ENCODE measurements at places on chromosomes 13 and 19. TPM values are rescaled to one million over a fixed set of nuclear protein-coding genes. Genes with fewer than 3 reads are reported as not detected.

GRCh38 chr13:63605403-63605802 lies 2189.8 kb upstream of the PCDH20 start:
- no peaks in the 10 kb centered on the region for H3K27me3 ChIP-seq
- no peaks in the 10 kb centered on the region for H3K36me3 ChIP-seq
- no peak overlapping the region for H3K4me3 ChIP-seq
- H3K4me1 ChIP-seq: no peaks in the 10 kb centered on the region
- DNase-seq: no peak

- H3K36me3 ChIP-seq: no peaks in the 10 kb centered on the region
- no peaks in the 10 kb centered on the region for H3K27me3 ChIP-seq
- no peaks in the 10 kb centered on the region for H3K4me1 ChIP-seq
- H3K4me3 ChIP-seq: no peak overlapping the region
- no peak overlapping the region for H3K27ac ChIP-seq
Measured at GRCh38 chr13:72556945-72557344, 170.5 kb downstream of the MZT1 start.

DNA sequence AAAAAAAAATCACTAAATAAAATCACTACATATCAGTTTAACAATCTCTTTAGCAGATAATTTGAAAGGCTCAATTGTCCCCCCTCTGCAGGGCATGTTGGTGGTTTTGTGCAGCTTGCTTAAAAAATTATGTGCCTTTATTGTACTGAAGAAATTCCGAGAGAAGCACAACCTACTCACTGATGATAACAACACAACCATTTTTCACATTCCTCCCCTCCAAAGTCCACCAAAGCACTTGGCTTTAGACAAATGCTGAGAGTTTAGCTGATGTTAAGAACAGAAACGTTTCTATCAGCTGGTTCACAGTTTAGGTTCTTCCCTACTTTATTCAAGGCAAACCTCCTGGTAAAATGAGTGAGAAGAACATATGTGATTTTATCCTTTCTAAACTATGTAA lies 923 bp downstream of the DOCK9 start:
- H3K36me3 ChIP-seq: no peaks in the 10 kb centered on the region
- H3K27me3 ChIP-seq: no peaks in the 10 kb centered on the region
- H3K27ac ChIP-seq: no peak overlapping the region
- peaks cover 2% of the 10 kb centered on the region for H3K4me1 ChIP-seq
- H3K4me3 ChIP-seq: peak overlapping the region; percentile 32
- DNase-seq: no peak

DNA sequence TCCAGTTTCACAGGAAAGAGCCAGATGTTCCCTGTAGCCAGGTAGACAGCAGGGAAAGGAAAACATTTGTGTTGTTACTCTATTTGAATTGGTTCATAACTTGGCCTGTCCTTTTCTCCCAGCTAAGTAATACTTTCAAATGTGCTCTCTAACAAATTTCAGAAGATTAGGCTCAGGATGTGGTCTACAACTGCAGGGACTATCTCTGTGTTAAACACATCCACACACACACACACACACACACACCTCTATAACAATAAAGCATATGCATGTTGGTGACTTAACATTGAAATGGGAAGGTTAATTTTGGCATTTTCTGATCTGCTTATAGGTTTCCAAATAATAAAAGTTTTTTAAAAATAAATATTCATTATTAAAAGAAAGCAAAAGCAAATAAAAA lies 316.0 kb upstream of the ARGLU1 start:
- DNase-seq: no peak
- no peaks in the 10 kb centered on the region for H3K27me3 ChIP-seq
- peaks cover 3% of the 10 kb centered on the region for H3K4me1 ChIP-seq
- no peak overlapping the region for H3K27ac ChIP-seq
- no peaks in the 10 kb centered on the region for H3K36me3 ChIP-seq

DNA sequence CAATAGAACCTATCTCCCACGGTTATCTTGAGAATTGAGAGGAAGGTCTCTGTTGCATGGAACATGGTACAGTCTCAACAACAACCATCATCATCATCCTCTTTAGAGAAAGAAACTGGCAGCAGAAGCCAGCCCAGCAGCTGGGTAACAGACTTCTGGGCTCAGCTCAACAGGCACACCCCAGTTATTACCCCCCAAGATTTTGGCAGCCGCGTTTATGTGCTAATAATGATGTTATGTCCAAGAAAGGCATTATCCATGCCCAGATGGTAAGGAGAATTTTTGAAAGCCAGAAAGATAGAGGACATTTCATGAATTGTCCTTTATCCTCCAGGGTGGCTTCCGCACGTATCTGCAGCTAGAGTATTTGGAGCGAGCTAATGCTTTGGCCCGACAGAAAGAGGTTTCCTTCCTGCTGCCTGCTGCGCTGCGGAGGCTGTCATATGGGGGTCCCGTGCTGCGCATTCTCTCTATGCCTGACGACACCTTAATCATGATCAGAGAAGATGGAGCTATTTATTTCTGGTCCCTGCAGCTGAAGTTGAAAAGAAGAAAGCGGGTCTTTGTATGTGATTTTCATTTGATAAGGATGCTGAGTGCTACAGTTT lies 89.9 kb downstream of the TEX26 start:
- no peaks in the 10 kb centered on the region for H3K36me3 ChIP-seq
- H3K27ac ChIP-seq: no peak overlapping the region
- no peaks in the 10 kb centered on the region for H3K27me3 ChIP-seq
- H3K4me1 ChIP-seq: no peaks in the 10 kb centered on the region
- no peak overlapping the region for H3K4me3 ChIP-seq

- H3K4me1 ChIP-seq: peaks cover 9% of the 10 kb centered on the region
- peak; percentile 64 for DNase-seq
- no peaks in the 10 kb centered on the region for H3K27me3 ChIP-seq
- H3K36me3 ChIP-seq: no peaks in the 10 kb centered on the region
Measured at GRCh38 chr19:16355293-16356043, 30.8 kb downstream of the KLF2 start.

DNA sequence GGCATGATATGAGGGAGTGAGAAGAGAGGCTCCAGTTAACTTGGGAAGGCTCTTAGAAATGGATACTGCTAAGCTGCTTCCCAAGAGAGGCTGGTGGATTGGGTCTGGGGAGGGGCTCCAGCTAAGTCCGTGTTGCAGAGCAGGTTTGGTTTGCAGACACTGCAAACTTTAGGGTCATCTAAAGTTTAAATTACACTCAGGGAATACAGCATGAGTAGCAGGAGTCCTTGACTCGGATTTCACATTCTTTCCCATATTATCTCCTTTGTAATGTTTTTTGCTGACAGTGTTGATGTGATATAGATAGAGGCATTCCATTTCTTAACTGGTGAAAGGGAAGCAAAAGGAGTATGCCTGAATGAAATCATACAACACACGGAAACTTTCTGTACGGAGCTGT lies 31.9 kb downstream of the SGCG start:
- peaks cover 2% of the 10 kb centered on the region for H3K27me3 ChIP-seq
- no peak overlapping the region for H3K27ac ChIP-seq
- H3K4me1 ChIP-seq: no peaks in the 10 kb centered on the region
- no peak overlapping the region for H3K4me3 ChIP-seq

C19orf85 gene
- not detected for total RNA-seq

PSG11 gene
- total RNA-seq: not detected

ZNF99 gene
- total RNA-seq: 0.34 TPM

DNA sequence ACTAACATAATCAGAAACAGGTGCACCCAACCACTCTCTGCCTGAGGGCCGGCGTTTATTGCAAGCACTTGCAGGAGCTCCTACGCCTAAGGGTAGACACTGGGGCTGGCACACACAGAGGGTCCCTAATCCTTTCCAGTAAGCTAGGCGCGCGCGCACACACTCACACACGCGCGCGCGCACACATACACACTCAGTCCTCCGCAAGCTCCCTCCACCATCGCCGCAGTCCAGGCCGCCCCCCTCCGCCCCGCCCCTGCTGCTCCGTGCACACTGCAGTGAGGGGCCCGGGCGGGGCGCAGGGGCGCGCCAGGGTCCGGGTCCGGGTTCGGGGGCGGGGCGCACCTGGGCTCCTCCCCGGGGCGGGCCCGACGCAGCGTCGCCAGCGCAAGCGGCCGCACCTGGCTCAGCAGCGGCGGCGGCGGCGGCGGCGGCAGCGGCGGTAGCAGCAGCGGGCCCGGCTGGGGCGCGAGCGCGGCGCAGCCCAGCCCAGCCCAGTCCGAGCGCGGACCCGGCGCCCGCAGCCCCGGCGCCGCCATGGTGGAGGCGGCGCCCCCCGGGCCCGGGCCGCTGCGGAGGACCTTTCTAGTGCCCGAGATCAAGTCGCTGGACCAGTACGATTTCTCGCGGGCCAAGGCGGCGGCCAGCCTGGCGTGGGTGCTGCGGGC lies at the start of gene CAMSAP3:
Gene CAMSAP3 (plus strand): TSS at position 398 of the 668 bp plus-strand sequence. CDS start 140 bp downstream, at position 538.
- peak within 1 kb of the TSS; percentile 22 for H3K4me3 ChIP-seq
- no peak for DNase-seq
- H3K27me3 ChIP-seq: no peaks in the 10 kb centered on the region

GRCh38 chr19:13619203-13619632 lies 112.9 kb upstream of the CACNA1A start:
- no peak for DNase-seq
- no peaks in the 10 kb centered on the region for H3K36me3 ChIP-seq
- H3K27ac ChIP-seq: no peak overlapping the region

GRCh38 chr13:50910485-50910805 lies 854 bp downstream of the RNASEH2B start:
- no peak for DNase-seq
- H3K4me1 ChIP-seq: peaks cover 7% of the 10 kb centered on the region
- peak overlapping the region; percentile 84 for H3K27ac ChIP-seq
- no peaks in the 10 kb centered on the region for H3K27me3 ChIP-seq

DNA sequence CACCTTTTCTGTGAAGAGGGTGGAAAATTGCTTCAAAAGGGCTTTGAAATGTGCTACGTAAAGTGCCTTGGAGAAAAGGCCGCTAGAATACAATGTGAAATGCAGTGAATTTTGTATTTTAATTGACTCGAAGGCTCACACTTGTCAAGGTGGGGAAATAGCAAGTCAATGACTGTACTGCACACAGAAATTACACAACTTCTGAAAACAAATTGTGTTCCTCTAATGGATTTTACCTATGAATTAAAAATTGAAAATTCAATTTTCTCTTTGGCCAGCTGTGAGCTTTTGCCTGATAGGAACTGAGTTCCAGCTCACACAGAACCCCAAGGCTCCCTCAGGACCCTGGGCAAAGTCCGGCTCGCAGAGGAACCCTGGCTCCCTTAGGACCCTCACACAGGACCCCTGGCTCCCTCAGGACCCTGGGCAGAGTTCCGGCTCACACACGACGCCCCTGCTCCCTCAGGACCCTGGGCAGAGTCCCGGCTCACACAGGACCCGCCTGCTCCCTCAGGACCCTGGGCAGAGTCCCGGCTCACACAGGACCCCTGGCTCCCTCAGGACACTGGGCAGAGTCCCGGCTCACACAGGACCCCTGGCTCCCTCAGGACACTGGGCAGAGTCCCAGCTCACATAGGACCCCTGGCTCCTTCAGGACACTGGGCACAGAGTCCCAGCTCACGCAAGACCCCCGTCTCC lies 324.9 kb downstream of the UQCRFS1 start:
- H3K36me3 ChIP-seq: no peaks in the 10 kb centered on the region
- H3K4me1 ChIP-seq: no peaks in the 10 kb centered on the region
- no peak for DNase-seq
- H3K27ac ChIP-seq: no peak overlapping the region
- H3K4me3 ChIP-seq: no peak overlapping the region
- H3K27me3 ChIP-seq: no peaks in the 10 kb centered on the region

DNA sequence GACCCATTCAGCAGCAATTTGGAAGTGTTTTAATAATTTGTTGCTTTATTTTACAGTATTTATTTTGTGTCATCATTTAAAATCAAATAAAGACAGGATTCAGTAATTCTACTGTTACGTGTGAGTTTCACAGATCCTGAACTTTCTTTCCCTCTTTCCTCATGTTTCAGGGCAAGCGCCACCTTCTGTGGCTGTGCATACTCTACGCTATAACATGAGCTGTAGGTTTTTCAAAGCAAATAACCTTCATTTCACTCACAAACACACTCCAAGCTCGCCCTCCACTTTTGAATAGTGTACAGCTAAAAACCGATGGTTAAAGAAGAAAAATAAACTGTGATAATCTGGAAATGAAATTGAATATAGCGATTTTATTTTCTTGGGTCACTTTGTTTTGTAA lies 753.3 kb downstream of the OLFM4 start:
- H3K27me3 ChIP-seq: no peaks in the 10 kb centered on the region
- H3K4me1 ChIP-seq: peaks cover 1% of the 10 kb centered on the region
- no peaks in the 10 kb centered on the region for H3K36me3 ChIP-seq
- no peak for DNase-seq

BSPH1 gene
- total RNA-seq: not detected

PLA2G4C gene
- 4.3 TPM for total RNA-seq

GRCh38 chr13:105838231-105838630 lies 697.2 kb downstream of the EFNB2 start:
- H3K4me3 ChIP-seq: no peak overlapping the region
- H3K4me1 ChIP-seq: no peaks in the 10 kb centered on the region
- H3K27me3 ChIP-seq: no peaks in the 10 kb centered on the region
- H3K27ac ChIP-seq: no peak overlapping the region
- no peaks in the 10 kb centered on the region for H3K36me3 ChIP-seq
- no peak for DNase-seq

- no peaks in the 10 kb centered on the region for H3K36me3 ChIP-seq
- no peaks in the 10 kb centered on the region for H3K27me3 ChIP-seq
- no peak overlapping the region for H3K27ac ChIP-seq
- no peaks in the 10 kb centered on the region for H3K4me1 ChIP-seq
Measured at GRCh38 chr13:41388143-41388881, 69.0 kb upstream of the RGCC start.

ZNF98 gene
- 5.3 TPM for total RNA-seq

GRCh38 chr19:42288387-42288786 lies 13.5 kb upstream of the PRR19 start:
- no peaks in the 10 kb centered on the region for H3K36me3 ChIP-seq
- no peak for DNase-seq
- no peak overlapping the region for H3K4me3 ChIP-seq
- H3K4me1 ChIP-seq: peaks cover 14% of the 10 kb centered on the region
- H3K27me3 ChIP-seq: no peaks in the 10 kb centered on the region
- H3K27ac ChIP-seq: no peak overlapping the region

C19orf38 gene
- total RNA-seq: 0.52 TPM

DNA sequence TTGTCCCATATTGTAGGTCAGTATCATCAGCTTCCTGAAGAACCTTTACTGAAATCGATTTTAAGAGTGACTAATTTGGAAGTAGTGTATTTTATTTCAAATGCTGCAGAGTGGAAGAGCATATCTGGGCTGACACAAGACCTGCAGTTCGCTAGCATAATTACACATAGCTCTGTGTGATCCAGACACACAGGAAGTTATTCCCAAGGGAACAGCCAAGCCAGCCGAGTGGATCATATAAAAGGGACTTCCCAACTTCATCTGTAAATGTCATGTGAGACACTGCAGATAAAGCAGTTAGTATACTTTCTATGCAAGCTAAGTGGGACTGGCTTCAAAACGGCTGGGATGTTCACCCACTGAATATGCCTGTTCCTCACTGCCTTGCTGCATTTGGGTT lies 760.4 kb downstream of the SLITRK1 start:
- no peaks in the 10 kb centered on the region for H3K36me3 ChIP-seq
- no peak overlapping the region for H3K27ac ChIP-seq
- H3K4me3 ChIP-seq: no peak overlapping the region
- DNase-seq: no peak
- H3K27me3 ChIP-seq: no peaks in the 10 kb centered on the region

GRCh38 chr13:94020833-94021232 lies 458.6 kb downstream of the DCT start:
- no peak for DNase-seq
- no peaks in the 10 kb centered on the region for H3K4me1 ChIP-seq
- no peaks in the 10 kb centered on the region for H3K27me3 ChIP-seq
- H3K27ac ChIP-seq: no peak overlapping the region
- no peak overlapping the region for H3K4me3 ChIP-seq

All from ovary (tissue), 10 donors.